Urothelium cell line (cell line): ENCODE measurements at places on chromosomes 6 and 20.

DNA sequence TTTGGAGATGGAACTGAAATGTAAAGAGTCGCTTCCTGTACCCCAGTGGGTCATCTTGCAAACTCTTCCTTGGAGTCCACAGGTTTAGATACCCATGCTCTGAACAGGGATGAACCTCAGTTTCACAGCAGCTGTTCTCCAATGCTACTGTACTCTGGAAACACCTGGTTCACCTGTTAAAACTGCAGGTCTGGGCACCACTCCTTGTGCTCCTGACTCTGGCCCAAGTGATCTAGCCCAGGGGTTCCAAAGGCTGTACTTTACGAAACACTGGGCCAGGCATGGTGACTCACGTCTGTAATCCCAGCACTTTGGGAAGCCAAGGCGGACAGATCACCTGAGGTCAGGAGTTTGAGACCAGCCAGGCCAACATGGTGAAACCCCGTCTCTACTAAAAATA is 102.1 kb downstream of the ATP9A start:
- no peak for DNase-seq

GRCh38 chr20:52473186-52473585 is 281.6 kb upstream of the ZFP64 start:
- DNase-seq: no peak

DNA sequence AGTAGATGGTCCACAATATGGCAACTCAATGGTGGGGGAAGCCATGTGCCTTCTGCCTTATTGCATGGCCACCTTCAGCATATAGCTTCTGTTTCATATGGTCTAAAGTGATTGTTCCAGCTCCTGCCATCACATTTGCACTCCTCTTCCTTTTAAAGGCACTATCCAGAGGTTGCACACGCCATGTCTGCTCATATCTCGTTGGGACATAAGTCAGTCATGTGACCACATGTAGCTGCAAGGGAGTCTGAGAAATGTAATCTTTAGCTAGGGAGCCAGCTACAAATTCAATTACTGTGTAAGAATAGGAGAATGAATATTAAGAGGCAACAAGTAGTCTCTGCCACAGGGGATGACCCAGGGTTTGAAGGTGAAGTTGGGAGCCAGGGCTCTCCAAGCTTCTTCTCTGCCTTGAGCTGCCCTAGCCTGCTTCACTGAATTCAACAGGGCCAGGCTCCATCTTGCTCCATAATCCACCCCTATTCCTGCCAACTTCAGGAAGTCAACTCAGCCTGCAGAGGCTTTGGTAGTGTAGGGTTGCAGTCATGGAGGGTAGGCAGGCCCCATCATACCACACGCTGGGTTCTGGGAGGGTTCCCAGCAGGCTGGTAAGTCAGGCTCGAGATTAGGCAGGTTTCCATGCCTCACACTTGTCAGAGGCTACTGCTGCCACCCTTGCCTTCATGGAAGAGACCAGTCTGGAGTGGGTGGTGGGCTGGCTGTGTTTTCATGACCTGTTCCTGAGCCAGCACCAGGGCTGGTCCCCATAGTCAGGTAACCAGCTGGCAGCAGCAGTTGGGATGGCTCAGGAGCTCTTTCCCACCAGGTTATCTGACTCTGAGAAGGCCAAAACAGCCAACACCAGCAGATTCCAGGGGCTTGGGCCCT is 56.7 kb upstream of the SAYSD1 start:
- no peak for DNase-seq

DNA sequence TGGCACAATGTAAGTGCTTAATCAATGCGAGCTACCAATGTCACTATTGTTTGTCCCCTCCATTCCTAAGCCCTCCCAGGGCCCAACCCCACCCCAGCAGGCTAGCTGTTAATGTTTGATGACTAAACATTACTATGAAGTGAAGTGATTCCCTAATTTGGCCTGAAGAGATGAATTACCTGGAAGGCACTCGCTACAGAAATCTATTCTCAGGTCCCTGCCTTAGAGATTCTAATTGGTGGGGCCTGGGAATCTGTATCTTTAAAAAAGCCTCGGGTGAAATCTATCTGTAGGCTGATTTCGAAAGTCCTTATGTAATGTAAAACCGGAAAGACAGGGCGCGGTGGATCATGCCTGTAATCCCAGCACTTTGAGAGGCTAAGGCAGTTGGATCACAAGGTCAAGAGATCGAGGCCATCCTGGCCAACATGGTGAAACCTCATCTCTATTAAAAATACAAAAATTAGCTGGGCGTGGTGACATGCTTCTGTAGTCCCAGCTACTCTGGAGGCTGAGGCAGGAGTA is 16.9 kb upstream of the SNAI1 start:
- DNase-seq: no peak

GRCh38 chr20:52529826-52530225 is 338.2 kb upstream of the ZFP64 start:
- peak; percentile 48 for DNase-seq

DNA sequence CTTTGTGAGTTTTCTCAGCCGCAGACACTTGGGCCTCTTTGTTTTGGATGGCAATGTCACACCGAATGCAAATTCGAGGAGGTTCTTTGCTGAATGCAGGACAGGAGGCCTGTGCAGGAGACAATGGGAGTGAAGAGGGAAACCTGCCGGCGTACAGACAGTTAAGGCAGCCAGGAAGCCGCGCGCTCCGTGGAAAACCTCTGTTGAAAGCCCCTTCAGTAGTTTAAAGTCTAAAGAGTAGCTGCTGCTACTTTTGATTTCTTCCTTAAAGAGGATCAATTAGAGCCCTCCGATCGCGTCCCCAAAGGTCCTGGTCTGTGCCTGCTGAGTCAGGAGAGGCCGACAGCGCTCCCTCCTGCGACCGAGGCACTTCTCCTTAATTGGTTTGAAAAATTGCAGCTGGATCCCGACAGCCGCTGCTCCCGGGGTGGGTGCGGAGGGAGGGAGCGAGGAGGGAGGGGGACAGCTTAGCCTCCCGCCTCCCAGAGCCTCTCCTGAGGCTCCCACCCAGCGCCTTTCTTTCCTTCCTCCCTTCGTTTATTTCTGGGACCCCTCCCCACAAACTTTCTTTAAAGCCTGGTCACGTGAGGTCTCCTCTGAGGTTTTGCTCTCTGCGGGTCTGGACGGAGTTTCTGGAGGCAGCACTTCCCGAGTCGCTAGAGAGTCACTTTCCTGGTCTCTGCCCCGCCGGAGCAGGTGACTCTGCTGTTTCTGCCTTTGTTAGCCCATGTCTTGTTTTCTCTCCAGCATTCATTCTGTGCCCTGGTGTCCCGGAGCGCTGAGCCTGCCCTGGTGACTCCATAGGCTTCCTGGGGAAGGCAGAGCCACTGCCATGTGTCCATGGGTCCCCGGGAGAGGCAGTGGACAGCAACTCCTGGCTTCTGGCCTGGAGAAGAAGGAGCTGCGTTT is 22.3 kb upstream of the RPP40 start:
- DNase-seq: no peak

DNA sequence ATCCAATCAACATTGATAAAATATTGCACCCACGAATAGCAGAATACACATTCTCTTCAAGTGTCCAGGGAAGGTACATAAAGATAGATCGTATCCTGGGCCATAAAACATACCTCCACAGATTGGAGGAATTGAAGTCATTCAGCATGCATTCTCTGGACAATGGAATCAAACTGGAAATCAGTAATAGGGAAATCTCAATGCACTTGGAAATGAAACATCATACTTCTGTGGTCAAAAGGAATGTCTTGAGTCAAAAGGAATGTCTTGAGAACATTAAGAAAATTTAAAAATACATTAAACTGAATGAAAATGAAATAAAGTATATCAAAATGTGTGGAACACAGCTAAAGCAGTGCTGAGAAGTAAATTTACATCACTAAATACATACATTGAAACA is 138.8 kb downstream of the TFAP2A start:
- no peak for DNase-seq

- no peak for DNase-seq
Measured at GRCh38 chr6:101668496-101669030, 275.1 kb downstream of the GRIK2 start.

- DNase-seq: peak; percentile 86
Measured at GRCh38 chr20:39112178-39112743, 150.1 kb downstream of the DHX35 start.

DNA sequence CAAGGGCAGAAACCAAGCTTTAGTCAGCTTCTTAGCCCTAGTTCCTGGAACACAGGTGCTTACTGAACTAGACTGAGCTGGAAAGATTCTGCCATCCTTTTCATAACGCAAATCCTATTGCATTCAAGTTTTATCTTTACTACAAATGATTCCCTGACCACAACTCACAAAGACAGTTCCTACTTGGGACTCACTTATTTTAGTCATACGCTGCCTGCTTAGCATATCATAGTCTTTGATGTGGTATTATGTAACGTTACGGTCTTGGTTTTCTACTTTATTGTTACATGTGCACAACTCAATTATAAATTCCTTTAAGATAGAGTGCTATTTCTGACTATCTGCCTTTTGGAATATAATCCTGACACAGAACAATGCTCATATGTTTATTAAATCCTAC is 59.1 kb downstream of the BLOC1S5 start:
- no peak for DNase-seq

DNA sequence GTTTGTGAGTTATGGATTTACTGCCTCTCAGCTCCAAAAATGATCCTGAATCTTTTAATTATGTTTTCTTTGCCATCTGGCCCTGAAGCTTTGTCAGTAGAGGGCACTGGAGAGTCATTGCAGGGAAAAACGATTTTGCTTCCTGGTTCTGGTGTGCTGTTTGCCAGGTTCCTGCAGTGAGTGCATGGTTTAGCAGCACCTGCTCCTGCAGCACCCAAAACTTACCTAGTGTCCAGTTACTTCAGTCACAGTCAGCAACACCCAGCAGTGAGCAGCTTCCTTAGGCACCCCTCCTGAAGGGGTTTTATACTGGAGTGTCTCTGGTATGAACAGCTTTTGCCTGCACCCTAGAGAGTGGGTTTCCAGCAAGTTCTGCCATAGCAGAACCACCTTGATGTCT is 6.0 kb upstream of the TRIM26 start:
- peak; percentile 65 for DNase-seq

DNA sequence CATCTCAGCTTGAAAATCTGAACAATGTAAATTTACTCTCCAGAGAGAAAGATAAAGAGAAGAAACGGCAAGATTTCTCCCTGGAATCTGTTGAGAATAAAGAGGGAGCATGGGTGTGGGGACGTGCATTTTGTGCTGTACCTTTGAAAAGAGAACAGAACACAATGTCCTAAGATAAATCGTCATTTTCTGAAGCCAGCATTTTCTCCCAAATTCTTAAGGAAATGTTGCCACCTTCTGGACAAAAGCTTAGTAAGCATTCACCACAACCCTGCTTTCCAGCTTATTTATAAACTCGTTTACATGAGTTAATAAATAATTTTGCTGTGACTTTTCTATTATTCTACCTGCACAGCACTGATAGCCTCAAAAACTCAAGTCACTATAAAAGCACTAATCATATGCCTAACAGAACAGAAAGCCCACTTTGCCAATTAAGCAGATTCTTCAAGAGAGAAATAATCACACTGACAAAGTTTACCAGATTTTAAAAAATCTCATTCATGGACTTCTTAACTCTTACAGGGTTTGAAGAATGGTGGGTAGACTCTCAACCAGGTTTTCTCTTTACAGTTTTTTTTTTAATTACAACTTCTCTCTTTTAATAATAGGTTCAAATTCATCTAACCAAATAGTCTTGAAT is 155.8 kb downstream of the MBOAT1 start:
- peak; percentile 27 for DNase-seq

DNA sequence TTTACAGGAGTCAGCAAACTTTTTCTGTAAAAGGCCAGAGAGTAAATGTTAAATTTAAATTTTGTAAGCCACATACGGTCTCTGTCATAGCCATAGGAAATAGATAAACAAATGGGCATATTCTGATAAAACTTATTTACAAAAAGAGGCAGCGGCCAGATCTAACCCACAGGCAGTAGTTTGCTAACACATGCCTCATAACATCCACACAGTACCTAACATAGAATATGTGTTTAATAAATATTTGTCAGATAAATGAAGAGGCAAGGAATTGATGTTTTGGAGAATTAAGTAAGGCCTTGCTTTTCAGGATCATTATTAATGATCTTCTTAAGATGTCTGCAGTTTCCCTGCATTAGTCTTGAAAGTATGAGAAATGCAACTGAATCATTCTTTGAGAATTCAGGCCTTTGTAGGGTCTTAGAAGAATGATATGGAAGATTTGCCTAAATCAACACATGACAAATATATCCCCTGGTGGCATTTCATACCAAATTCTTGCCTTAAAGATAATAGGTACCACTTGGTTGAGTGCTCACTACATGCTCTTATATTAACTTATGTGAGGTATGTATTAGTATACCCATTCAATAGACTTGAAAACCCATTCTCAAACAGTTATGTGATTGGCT is 39.3 kb upstream of the TRAM2 start:
- no peak for DNase-seq

- no peak for DNase-seq
Measured at GRCh38 chr6:158509465-158509864, 50.4 kb upstream of the TMEM181 start.

GRCh38 chr6:43921039-43921438 is 151.0 kb downstream of the VEGFA start:
- DNase-seq: no peak

DNA sequence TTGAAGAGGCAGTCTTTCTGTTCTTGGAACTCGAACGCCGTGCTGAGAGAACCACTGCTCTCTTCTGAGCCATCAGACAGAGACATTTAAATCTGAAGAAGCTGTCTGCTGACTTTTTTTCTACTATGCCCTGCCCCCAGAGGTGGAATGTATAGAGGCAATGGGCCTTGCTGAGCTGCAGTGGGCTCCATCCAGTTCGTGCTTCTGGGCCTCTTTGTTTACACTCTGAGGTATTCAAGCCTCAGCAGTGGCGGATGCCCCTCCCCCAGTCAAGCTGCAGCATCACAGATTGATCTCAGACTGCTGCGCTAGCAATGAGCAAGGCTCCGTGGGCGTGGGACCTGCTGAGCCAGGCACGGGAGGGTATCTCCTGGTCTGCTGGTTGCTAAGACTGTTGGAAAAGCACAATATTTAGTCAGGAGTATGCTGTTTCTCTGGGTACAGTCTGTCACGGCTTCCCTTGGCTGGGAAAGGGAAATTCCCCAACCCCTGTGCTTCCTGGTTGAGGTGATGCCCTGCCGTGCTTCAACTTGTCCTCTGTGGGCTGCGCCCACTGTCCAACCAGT is 526.8 kb downstream of the CD109 start:
- DNase-seq: no peak

- DNase-seq: no peak
Measured at GRCh38 chr6:7821426-7821825, 89.2 kb downstream of the TXNDC5 start.

DNA sequence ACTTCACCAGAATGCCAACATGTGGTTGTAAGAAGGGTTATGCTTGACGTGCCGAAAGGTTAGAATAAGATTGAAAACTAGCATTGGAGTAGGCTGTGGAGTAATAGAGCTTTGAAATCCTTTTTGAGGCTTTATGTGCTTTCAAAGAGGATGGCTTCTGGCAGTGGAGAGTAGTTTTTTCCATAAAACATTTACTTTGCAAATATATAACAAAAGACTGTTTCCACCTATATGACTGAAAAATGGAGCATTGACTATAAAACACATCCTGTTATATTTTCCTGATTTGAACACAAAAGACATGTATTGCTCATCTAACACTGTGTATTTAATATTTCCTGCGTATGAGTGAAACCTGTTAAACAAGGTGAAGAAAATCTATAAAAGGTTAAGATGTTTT is 38.8 kb downstream of the ZFAND3 start:
- no peak for DNase-seq
